Smooth muscle cell of the pulmonary artery (primary cell): ENCODE measurements at places on chromosomes 3 and 15. TPM values are rescaled to one million over a fixed set of nuclear protein-coding genes. Genes with fewer than 3 reads are reported as not detected.

Gene CYP1A1
- 0.40 and 1.2 TPM in 2 replicates for total RNA-seq

Gene POLG
- total RNA-seq = 59.4 and 72.1 TPM in 2 replicates

Gene NMNAT3
- total RNA-seq = 0.46 and 0.98 TPM in 2 replicates

Gene STARD5
- total RNA-seq = 12.2 and 12.7 TPM in 2 replicates

Gene SOX14
- not detected in 2 replicates for total RNA-seq
